Activated CD8-positive, alpha-beta T cell treated with anti-CD3 and anti-CD28 coated beads, Interleukin-2, amount 10 ng/mL, durations not matched to agents 7 days and 5 days (primary cell): ENCODE measurements at places on chromosomes 11 and 22. TPM values are rescaled to one million over a fixed set of nuclear protein-coding genes. Genes with fewer than 3 reads are reported as not detected.

The OR10V1 gene
- not detected for total RNA-seq

DNA sequence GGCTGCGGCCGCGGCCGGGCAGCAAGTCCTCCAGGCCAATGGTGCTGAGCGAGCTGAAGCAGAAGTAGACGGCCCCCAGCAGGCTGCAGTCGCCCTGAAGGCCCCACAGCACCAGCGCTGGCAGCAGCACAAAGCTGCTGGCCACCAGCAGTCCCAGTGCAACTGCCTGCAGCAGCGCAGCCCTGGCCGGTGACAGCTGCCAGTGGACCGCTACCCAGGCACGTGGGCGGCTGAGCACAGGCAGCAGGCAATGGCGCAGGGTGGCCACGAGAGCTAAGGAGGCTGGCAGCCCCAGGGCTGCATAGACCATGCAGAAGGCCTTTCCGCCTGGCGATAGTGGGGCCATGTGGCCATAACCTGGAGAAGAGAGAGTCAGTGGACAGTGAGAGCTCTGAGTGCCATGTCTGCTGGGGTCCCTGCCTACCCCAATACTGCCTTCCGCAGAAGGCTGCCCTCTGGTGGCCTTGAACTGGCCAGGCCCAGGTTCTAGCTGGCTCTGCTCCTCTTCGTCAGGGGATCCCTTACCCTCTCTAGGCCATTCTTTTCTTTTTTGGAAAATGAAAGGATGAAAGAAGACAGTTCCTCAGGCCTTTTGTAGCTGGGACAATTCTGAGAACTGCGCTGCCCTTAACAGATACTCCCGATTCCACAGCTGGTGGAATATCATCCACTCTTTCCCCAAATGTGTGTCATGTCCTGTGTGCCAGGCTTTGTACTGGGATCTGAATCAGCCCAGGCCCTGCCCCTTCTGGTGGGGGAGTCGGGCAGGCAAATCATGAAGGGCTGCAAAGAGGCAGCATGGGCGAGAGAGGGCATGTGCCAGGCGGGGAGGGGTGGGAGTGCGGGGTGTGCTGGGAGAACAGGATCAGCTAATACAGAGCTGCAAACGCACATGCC, 1.8 kb downstream of the KCNK7 start:
- DNase-seq = peak; percentile 64

The NCAM1 gene
- total RNA-seq = 1.8 TPM

DNA sequence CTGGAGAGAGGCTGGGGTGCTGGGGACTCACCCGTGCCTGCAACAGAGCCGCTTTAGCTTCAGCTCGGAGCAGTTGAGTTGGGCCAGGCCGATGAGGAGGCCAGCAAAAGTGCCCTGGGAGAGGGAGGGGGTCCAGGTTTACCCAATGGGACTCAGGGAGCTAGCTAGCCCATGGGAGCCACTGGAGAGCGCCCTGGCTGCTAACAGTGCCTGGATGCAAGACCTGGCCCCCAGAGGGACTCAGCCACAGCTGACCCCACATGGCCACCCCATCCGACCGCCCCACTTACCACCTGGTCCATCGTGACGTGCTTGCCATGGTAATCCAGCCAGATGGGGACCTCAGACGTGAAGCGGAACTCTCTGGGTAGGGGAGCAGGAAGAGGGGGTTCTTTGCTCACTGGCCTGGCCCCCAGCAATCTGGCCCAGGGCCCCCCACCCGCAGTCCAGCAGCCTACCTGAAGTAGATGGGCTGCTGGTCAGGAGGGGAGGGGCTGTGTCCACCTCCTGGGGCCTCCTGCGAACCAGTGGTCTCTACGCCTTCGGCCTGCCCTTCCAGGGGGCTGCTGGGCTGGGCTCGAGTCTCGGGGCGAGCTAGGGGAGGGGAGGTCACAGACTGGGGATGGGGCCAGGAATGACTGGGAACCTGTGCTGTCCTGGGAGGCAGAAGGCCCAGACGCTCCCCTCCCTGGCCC, 19.1 kb upstream of the EHD1 start:
- DNase-seq = no peak

GRCh38 chr11:62770778-62771143, 435 bp upstream of the TAF6L start:
- DNase-seq = no peak

DNA sequence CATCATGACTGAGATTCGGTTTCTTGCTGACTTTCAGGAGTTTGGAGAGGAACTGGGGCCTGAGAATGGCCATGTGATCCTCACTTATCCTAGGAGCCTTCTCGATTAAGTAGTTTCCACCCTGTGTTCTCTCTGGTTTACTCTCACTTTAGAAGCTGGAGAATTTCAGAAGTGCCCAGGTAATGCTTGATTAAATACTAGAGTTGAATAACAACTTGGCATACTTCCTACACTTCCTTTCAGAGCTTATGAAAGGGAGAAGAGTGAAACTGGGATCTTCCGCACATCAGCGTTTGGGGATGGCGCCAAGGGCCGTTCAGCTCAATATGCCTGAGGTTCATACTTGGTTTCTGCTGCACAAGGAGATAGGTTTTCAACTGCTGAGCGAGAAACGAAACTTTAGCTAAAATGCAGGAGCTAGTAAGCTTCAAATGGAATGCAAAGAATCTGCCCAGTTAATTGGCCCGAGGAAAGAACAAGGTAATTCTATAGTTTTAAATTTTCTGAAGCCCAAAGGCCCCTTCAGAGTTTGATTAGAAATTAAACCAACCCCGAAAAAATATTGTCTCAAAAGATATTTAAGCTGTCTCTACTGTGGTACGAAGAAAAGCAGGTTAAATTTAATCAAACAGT, 823 bp upstream of the MUC15 start:
- DNase-seq = no peak

The OR10D3 gene
- not detected for total RNA-seq

- no peak for DNase-seq
Measured at GRCh38 chr11:71562120-71562519, 3.2 kb upstream of the KRTAP5-10 start.
